ENCODE measurements at places on chromosomes 3 and 15.

GRCh38 chr15:97087006-97087741 lies 756.7 kb downstream of the NR2F2 start:
- no peaks in the 10 kb centered on the region for H3K27me3 ChIP-seq
- H3K36me3 ChIP-seq, result no peaks in the 10 kb centered on the region
- DNase-seq, result no peak
- H3K27ac ChIP-seq, result no peak overlapping the region
- no peak overlapping the region for H3K4me3 ChIP-seq
- H3K4me1 ChIP-seq, result peaks cover 4% of the 10 kb centered on the region

GRCh38 chr15:89399238-89400115 lies 64.9 kb upstream of the POLG start:
- no peak overlapping the region for H3K27ac ChIP-seq
- H3K4me1 ChIP-seq, result peaks cover 10% of the 10 kb centered on the region
- H3K4me3 ChIP-seq, result peak overlapping the region; percentile 26
- DNase-seq, result peak; percentile 73
- no peaks in the 10 kb centered on the region for H3K36me3 ChIP-seq

DNA sequence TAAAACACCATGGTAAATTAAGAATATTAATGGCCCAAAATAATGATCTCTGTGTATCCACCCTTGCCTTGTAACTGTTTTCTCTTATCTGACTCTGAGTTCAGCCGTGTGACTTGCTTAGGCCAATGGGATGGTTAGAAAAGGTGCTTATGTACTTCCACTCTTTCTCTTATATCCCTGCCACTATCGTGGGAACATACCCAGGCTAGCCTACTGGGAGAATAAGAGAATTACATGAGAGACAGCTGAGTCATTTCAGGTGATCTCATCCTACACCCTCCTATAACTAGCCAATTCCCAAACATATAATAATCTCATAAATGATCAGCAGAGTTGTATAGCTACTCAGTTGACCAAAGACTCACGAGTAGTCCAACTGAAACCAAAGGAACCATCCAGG lies 98.3 kb upstream of the ABI3BP start:
- no peaks in the 10 kb centered on the region for H3K36me3 ChIP-seq
- H3K27ac ChIP-seq, result no peak overlapping the region
- DNase-seq, result no peak
- no peak overlapping the region for H3K4me3 ChIP-seq
- H3K4me1 ChIP-seq, result no peaks in the 10 kb centered on the region

DNA sequence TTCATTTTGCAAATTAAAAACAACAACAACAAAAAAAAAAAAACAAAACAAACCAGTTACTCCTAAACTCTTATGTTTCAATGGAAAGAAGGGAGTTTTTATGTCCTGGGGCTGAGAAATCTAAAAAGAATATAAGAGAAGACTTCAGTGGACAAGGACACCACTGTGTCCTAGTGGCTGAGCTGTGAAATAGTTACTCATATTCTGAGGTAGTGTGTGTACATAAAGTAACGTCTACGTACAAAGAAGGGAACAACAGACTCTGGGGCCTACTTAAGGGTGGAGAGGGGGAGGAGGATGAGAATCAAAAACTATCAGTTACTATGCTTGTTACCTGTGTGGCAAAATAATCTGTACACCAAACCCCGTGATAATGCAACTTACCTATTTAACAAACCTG lies 6.0 kb upstream of the TP53BP1 start:
- no peaks in the 10 kb centered on the region for H3K4me1 ChIP-seq
- no peaks in the 10 kb centered on the region for H3K27me3 ChIP-seq
- H3K4me3 ChIP-seq, result no peak overlapping the region
- H3K27ac ChIP-seq, result no peak overlapping the region

DNA sequence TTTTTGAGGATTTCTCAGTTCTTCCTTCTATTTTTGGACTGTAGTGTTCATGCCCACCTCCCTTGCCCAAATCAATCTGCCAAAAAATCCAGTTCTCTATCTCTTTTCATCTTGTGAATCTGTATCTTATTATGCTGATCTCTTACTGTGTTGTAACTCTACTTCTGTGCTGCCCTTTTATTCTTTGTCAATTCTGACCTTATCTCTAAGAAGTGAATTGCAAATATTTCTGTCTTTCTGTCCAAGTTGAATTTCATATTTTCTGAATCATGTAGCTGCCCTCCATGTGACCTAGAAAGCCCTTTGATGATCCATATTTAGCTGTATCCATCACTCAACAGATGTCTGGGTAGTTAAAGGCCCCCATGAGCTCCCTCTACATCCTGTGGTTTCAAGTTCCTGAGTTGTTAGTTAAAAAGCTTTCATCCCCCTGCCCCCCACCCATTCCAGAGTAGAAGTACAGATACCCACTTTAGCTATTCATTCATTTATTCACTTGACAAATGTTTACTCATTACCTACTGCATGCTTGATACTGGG lies 33.6 kb upstream of the ETV5 start:
- H3K36me3 ChIP-seq, result no peaks in the 10 kb centered on the region
- no peak for DNase-seq
- peaks cover 26% of the 10 kb centered on the region for H3K27me3 ChIP-seq
- no peaks in the 10 kb centered on the region for H3K4me1 ChIP-seq
- no peak overlapping the region for H3K4me3 ChIP-seq
- H3K27ac ChIP-seq, result no peak overlapping the region

DNA sequence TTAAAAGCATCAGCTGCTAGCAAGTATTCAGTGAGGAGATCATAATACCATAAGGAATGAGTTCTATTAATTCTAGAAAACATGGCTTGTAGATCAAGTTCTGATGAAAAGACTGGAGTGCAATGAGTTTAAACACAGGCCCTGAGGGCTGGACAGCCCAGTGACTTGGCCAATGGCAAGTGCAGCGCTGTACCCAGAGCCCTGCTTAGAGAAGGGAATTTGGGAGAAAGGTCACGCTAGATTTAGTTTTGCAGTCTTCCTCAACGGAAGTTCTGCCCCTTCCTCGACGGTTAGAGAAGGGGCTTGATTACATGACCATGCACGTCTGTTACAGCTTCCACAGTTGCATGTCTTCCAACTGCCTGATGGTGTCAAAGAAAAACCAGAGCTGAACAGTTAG lies 4.0 kb downstream of the TMEM212 start:
- H3K36me3 ChIP-seq, result no peaks in the 10 kb centered on the region
- H3K27me3 ChIP-seq, result no peaks in the 10 kb centered on the region
- DNase-seq, result no peak
- H3K4me3 ChIP-seq, result no peak overlapping the region
- H3K4me1 ChIP-seq, result peaks cover 13% of the 10 kb centered on the region

- H3K27ac ChIP-seq, result no peak overlapping the region
- DNase-seq, result no peak
- peaks cover 8% of the 10 kb centered on the region for H3K4me1 ChIP-seq
Measured at GRCh38 chr3:161558236-161558635, 61.6 kb downstream of the OTOL1 start.

GRCh38 chr3:115862849-115863248 lies 239.5 kb downstream of the GAP43 start:
- no peak overlapping the region for H3K27ac ChIP-seq
- H3K4me3 ChIP-seq, result no peak overlapping the region
- no peaks in the 10 kb centered on the region for H3K36me3 ChIP-seq
- H3K27me3 ChIP-seq, result no peaks in the 10 kb centered on the region
- peaks cover 44% of the 10 kb centered on the region for H3K4me1 ChIP-seq
- DNase-seq, result peak; percentile 27

DNA sequence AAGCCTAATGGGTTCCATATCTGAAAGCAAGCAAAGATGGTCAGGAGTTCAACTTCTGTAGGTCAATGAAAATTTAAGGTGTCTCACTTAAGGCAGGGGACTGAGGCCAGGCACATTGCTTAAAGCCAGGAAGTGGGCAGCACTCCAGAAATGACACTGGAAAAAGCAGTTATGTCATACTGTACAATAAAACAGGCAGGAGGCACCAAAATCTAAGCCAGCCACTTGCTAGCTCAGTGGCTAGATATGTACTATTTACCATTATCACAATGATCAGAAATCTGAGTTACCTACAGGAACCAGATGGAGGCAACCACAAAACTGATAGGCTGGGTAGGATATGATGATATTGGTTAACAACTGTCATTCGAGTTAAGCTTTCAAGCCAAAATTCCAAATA lies 57.3 kb downstream of the FRMD5 start:
- H3K4me1 ChIP-seq, result no peaks in the 10 kb centered on the region
- no peaks in the 10 kb centered on the region for H3K36me3 ChIP-seq
- H3K27me3 ChIP-seq, result no peaks in the 10 kb centered on the region
- no peak for DNase-seq

- no peaks in the 10 kb centered on the region for H3K27me3 ChIP-seq
- no peak for DNase-seq
- H3K36me3 ChIP-seq, result no peaks in the 10 kb centered on the region
- H3K27ac ChIP-seq, result peak overlapping the region; percentile 49
- H3K4me3 ChIP-seq, result no peak overlapping the region
Measured at GRCh38 chr3:152383136-152383606, 114.4 kb downstream of the MBNL1 start.

- no peaks in the 10 kb centered on the region for H3K27me3 ChIP-seq
- no peak overlapping the region for H3K4me3 ChIP-seq
- H3K36me3 ChIP-seq, result no peaks in the 10 kb centered on the region
- no peak overlapping the region for H3K27ac ChIP-seq
- H3K4me1 ChIP-seq, result no peaks in the 10 kb centered on the region
Measured at GRCh38 chr3:169083163-169083562, 580.3 kb downstream of the MECOM start.

DNA sequence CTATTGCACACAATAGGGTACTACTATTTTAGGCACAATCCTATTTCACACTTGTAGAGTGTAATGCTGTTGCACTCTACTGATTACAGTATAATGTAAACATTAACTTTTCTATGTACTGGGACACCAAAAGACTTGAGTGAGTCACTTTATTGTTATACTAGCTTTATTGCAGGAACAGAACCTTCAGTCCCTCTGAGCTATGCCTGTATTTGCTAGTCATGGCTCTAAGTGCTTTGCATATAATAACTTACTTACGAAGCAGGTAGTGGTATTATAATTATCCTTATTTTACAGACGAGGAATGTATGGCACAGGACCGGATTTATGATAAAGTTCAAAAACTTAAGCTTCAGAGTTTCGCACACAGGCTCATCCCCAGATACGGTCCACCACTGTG lies 106.6 kb upstream of the SLC6A6 start:
- no peak overlapping the region for H3K4me3 ChIP-seq
- no peaks in the 10 kb centered on the region for H3K4me1 ChIP-seq
- no peaks in the 10 kb centered on the region for H3K36me3 ChIP-seq
- H3K27ac ChIP-seq, result no peak overlapping the region
- H3K27me3 ChIP-seq, result no peaks in the 10 kb centered on the region

DNA sequence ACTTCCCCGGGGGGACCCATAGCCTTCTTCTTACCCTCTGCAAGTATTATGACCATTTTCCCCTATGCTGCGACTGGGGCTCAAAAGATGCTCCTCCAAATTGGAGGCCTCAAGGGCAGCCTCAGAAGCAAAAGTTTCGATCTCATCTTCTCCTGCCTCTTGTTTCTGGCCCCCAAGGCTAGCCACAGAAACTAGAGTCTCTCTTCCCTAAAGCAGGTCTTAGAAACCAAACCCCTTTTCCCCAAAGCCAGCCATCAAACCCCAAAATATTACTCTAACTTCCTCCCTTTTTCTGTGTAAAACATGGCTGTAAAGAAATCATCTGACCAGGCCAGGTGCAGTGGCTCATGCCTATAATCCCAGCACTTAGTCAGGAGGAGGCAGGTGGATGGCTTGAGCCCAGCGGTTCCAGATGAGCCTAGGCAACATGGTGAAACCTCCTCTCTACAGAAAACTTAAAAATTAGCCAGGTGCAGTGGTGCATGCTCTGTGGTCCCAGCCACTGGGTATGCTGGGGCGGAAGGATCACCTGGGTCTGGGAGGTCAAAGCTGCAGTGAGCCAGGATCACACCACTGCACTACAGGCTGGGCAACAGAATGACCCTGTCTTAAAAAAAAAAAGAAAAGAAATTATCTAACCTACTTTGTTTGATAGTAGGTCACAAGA lies 36.7 kb upstream of the MFGE8 start:
- no peaks in the 10 kb centered on the region for H3K36me3 ChIP-seq
- H3K4me1 ChIP-seq, result no peaks in the 10 kb centered on the region
- H3K4me3 ChIP-seq, result no peak overlapping the region

DNA sequence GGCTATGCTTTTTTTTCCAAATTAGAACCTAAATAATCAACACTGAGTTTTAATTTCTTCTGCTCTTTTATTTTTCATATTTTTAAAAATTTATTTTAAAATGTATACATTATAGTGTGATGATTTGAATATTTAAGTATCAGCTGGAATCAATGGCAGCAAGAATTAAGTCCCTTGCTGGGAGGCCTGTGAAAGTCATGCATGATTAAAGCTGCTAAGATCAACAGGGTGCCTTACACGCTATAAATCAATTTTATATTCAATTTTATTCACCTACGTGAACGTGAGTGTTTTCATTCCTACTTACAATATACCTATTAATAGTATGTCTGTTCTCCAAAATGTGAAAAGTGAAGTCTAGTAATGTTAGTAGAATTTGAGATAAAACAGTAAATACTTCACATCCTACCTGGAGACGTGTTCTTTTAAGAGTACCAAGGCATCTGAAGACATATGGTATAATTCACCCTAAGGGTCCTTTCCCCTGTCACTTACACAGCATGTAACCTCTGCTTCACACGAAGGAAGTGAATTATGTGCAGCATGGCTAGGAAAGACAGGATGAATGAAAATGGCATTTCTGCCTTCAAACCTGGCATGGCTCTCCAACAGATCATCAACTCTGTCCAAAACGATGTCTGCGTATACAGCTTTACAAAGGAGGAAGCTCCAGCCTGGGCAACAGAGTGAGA lies 640.4 kb upstream of the ROBO1 start:
- H3K27ac ChIP-seq, result no peak overlapping the region
- H3K27me3 ChIP-seq, result no peaks in the 10 kb centered on the region
- H3K36me3 ChIP-seq, result no peaks in the 10 kb centered on the region

DNA sequence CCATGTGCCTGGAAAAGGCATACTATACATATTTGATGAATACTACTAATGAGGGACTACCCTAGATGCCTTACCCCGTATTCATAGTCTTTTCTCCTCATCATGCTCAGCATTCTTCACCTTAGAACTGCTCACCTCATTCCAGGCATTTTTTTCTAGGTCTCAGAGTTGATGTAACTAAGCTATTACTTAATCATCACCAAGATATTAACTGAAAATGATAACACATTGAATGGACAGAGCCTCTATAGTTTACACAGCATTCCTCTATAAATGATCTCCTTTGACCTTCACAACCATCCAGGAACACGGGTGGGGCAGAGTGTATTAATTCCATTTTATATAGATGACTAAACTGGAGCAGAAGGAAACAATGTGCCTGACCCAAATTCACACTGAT lies 174.1 kb upstream of the DPH6 start:
- no peak overlapping the region for H3K4me3 ChIP-seq
- no peak for DNase-seq
- no peaks in the 10 kb centered on the region for H3K27me3 ChIP-seq
- H3K4me1 ChIP-seq, result no peaks in the 10 kb centered on the region

GRCh38 chr15:83458381-83458780 lies 11.2 kb downstream of the SH3GL3 start:
- DNase-seq, result no peak
- no peak overlapping the region for H3K4me3 ChIP-seq
- peaks cover 4% of the 10 kb centered on the region for H3K4me1 ChIP-seq
- H3K27ac ChIP-seq, result no peak overlapping the region
- H3K27me3 ChIP-seq, result no peaks in the 10 kb centered on the region

GRCh38 chr3:2826453-2826852 lies 283.7 kb downstream of the IL5RA start:
- H3K27ac ChIP-seq, result no peak overlapping the region
- H3K4me3 ChIP-seq, result no peak overlapping the region
- H3K36me3 ChIP-seq, result no peaks in the 10 kb centered on the region
- no peaks in the 10 kb centered on the region for H3K4me1 ChIP-seq

All from neural progenitor cell (in vitro differentiated cells).